ENCODE measurements at places on chromosomes 7 and 10. TPM values are rescaled to one million over a fixed set of nuclear protein-coding genes. Genes with fewer than 3 reads are reported as not detected.
A peak's percentile ranks its signal among the peaks of the same experiment; 100 is the strongest.

GRCh38 chr10:112775381-112775780 is 174.7 kb upstream of the TCF7L2 start:
- H3K27ac ChIP-seq, result no peak overlapping the region
- no peaks in the 10 kb centered on the region for H3K27me3 ChIP-seq
- H3K36me3 ChIP-seq, result no peaks in the 10 kb centered on the region
- DNase-seq, result peak; percentile 27
- no peak overlapping the region for H3K4me3 ChIP-seq

DNA sequence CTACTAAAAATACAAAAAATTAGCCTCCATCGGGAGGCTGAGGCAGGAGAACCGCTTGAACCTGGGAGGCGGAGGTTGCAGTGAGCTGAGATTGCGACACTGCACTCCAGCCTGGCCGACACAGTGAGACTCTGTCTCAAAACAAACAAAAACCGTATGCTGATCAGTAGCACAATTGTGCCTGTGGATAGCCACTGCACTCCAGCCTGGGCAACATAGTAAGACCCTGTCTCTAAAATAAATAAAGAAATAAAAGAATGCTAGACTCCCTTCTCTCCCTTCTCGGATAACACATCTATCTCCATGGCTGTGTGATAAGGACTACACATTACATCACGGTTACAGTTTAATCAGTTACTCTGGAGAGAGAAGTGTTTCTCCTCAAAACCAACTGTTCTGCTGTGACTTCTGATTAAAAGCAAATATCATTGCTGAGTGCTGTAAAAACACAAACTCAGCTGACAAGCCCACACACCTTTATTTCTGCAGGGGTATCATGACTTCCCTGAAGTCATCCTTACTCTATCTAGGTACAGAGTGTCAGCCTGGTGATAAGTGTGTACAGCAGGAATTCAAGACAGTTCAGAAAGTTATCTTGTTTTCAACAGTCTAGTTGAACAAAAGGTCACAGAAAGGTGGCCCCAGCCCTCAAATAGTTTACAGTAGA is 5.3 kb upstream of the ARHGAP19 start:
- H3K27me3 ChIP-seq, result no peaks in the 10 kb centered on the region
- no peak overlapping the region for H3K27ac ChIP-seq
- no peaks in the 10 kb centered on the region for H3K36me3 ChIP-seq
- H3K4me3 ChIP-seq, result no peak overlapping the region
- DNase-seq, result peak; percentile 27

GRCh38 chr7:29987811-29988317 is 1.7 kb downstream of the SCRN1 start:
- no peaks in the 10 kb centered on the region for H3K27me3 ChIP-seq
- H3K36me3 ChIP-seq, result no peaks in the 10 kb centered on the region
- H3K27ac ChIP-seq, result peak overlapping the region; percentile 93
- peak; percentile 89 for DNase-seq

DNA sequence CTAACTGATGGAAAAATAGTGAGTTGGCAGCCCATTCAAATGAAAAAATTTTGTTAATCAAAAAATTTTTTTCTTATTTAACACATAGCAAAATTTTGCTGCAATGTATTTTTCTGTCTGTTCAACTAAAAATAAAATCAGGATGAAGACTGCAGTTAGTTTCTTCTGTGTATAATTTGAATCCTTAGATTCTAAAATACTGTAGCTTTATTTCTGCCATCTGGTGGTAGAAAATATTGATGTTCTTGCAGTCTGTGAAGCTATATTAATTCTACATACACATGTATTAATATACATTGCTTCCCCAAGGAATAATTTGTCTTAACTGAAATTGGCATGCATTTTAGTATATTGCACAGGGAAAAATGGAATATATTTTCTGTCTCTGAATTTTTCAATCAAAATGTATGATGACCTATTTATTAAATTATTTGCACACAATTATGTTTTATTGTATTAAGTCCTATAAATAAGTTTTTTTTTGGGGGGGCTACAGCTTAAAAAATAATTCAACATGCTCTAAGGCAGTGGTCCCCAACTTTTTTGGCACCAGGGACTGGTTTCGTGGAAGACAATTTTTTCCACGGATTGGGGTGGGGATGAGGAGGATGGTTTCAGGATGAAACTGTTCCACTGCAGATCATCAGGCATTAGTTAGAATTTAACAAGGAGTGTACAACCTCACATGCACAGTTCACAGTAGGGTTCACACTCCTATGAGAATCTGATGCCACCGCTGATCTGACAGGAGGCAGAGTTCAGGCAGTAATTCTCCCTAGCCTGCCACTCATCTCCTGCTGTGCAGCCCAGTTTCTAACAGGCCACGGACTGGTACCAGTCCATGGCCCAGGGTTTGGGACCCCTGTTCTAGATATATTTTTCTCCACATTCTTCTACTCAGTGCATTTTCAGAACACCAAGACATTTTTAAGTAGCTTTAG is 119.4 kb downstream of the GNAT3 start:
- H3K27ac ChIP-seq, result no peak overlapping the region
- H3K36me3 ChIP-seq, result no peaks in the 10 kb centered on the region
- H3K4me1 ChIP-seq, result no peaks in the 10 kb centered on the region
- no peak overlapping the region for H3K4me3 ChIP-seq
- peak; percentile 26 for DNase-seq
- no peaks in the 10 kb centered on the region for H3K27me3 ChIP-seq

- H3K4me3 ChIP-seq, result no peak overlapping the region
- no peaks in the 10 kb centered on the region for H3K27me3 ChIP-seq
- H3K27ac ChIP-seq, result peak overlapping the region; percentile 50
- peaks cover 71% of the 10 kb centered on the region for H3K4me1 ChIP-seq
- no peak for DNase-seq
- peaks cover 38% of the 10 kb centered on the region for H3K36me3 ChIP-seq
These were observed 75.8 kb downstream of the ZMIZ1 start for GRCh38 chr10:79144351-79145173.

DNA sequence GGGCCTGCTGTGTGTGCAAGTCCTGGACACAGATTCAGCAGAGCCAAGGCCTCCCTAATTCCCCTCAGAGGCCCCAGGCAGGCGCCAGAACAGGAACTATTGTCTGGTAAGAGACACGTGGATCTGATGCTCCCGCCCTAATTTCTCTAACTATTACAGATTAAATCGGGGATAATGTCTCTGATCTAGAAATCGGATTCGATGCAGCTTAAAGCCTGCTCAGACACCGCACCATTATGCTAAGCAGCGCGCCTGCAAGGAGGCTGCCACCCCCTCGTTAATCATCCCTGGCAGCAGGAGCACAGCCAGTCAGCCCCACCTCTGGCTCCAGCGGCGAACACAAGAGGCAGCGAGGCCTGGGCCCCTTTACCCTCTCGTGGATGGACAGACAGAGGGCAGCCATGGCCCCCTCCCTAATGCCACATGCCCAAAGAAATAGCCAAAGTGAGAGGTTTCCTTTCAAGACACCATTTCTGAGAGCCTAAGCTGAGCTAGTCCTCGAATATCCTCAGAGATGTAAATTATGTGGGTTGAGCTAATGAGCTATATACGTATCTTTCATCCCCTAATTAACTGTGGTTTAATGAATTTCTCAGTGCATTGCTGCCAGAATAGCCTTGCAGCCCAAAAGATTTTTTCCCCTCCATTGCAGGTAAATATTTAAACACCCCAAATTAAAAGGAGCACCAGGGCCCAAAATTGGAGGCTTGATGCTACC is 122.1 kb downstream of the GRID1 start:
- no peaks in the 10 kb centered on the region for H3K4me1 ChIP-seq
- peak; percentile 12 for DNase-seq
- no peaks in the 10 kb centered on the region for H3K27me3 ChIP-seq
- no peak overlapping the region for H3K27ac ChIP-seq

DNA sequence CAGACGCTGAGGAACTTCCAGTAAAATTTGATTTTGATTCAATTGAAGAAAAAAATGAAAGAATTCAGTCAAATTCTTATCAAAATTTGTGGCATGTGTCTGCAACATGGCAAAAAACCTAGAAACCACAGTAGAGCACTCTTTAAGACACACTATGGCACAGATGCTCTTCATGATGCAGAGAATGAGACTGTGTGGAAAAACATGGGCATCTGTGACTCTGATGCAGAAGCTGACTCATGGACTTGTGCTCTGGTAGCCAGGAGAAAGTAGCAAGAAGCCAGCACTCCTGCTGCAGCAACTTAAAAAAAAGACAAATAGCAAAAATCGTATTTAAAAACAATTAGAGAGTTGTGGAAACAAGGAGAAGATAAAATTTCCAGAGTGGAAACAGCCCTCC is 8.9 kb upstream of the KCNK18 start:
- no peak overlapping the region for H3K27ac ChIP-seq
- no peaks in the 10 kb centered on the region for H3K4me1 ChIP-seq
- H3K4me3 ChIP-seq, result no peak overlapping the region
- H3K36me3 ChIP-seq, result no peaks in the 10 kb centered on the region
- no peak for DNase-seq
- no peaks in the 10 kb centered on the region for H3K27me3 ChIP-seq

DNA sequence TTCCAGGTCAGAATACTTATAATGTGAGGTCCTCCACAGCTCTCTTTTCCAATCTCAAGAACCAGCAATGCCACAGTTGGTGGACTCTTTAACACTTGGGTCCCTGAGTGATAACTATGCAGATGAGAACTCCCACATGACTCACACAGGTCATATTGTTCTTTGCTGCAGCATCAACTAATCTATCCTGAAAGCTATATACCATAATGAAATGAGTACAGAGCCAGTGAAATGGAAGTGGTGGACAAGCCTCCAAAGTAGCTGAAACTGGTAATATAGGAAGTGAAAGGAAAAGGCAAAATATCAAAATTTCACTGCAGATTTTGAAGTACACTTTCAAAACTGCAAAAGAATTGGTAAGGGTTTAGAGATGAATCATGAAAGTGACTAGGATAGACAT is 45.6 kb downstream of the SORCS1 start:
- H3K4me3 ChIP-seq, result no peak overlapping the region
- H3K27me3 ChIP-seq, result no peaks in the 10 kb centered on the region
- H3K27ac ChIP-seq, result no peak overlapping the region
- DNase-seq, result no peak
- H3K36me3 ChIP-seq, result no peaks in the 10 kb centered on the region

GRCh38 chr10:24210501-24210900 is 1.6 kb downstream of the KIAA1217 start:
- H3K36me3 ChIP-seq, result no peaks in the 10 kb centered on the region
- H3K4me1 ChIP-seq, result no peaks in the 10 kb centered on the region
- no peak overlapping the region for H3K27ac ChIP-seq
- no peaks in the 10 kb centered on the region for H3K27me3 ChIP-seq
- DNase-seq, result no peak

- H3K27ac ChIP-seq, result no peak overlapping the region
- DNase-seq, result peak; percentile 39
- H3K4me3 ChIP-seq, result no peak overlapping the region
- peaks cover 10% of the 10 kb centered on the region for H3K4me1 ChIP-seq
These were observed 32.9 kb downstream of the VOPP1 start for GRCh38 chr7:55539380-55539779.

- no peaks in the 10 kb centered on the region for H3K36me3 ChIP-seq
- H3K4me1 ChIP-seq, result peaks cover 6% of the 10 kb centered on the region
- H3K4me3 ChIP-seq, result no peak overlapping the region
These were observed 229.5 kb upstream of the FZD1 start for GRCh38 chr7:91034459-91035368.

- H3K4me3 ChIP-seq, result peak overlapping the region; percentile 47
- no peaks in the 10 kb centered on the region for H3K36me3 ChIP-seq
These were observed 2.0 kb downstream of the CYP26C1 start for GRCh38 chr10:93062514-93063143.

DNA sequence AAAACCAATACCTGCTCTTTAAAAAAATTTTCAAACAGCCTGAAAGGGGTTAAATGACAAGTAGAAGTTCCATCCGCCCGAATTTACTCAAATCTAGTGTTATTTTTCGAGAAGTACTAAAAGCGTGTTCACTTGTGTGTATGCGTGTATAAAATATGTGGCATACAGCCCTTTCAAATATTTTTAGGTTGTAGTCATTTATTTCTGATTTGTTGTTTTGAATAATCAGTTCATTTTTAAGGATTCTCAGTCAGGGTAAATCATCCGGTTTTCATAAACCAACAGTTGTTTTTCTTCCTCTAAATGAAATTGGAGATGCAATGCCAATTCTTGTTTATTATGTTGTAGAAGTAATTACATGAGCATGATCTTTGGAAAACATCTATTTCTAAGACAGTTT is 6.9 kb upstream of the SUN1 start:
- peak overlapping the region; percentile 77 for H3K27ac ChIP-seq
- H3K27me3 ChIP-seq, result no peaks in the 10 kb centered on the region
- H3K4me1 ChIP-seq, result peaks cover 17% of the 10 kb centered on the region
- H3K36me3 ChIP-seq, result peaks cover 9% of the 10 kb centered on the region

- H3K4me3 ChIP-seq, result no peak overlapping the region
- no peak for DNase-seq
These were observed 176.7 kb downstream of the EMX2 start for GRCh38 chr10:117718986-117719920.

DNA sequence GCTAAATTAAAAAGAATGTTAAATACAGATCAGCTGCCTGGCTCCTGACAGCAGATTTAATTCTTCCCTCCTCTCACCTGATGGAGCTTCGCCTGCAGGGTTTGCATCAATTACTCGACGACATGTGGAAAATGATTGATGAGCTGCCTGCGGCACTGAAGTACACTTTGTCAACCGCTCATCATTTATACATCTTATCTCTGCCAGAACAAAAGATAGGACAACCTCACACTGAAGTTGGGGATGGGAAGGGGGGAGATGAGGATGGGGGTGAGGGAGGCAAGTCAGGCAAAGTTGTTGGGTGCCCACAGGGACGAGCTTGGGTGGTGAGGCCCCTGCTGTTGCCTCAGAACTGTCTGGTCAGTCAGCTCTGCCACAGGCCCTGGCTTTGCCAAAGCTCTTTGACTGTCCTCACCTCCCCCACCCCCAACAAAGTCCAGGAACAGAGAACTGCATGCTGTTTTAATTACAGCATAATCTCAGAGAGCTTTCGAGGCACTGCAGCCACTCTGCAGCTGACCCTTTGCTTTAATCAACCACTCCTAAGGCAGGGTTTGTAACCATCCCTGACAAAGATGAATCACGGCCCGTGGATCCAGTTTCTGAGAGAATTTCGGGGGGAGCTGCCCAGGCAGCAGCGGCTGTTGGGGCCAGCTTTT is 702.3 kb downstream of the LRMDA start:
- H3K27ac ChIP-seq, result no peak overlapping the region
- H3K4me3 ChIP-seq, result no peak overlapping the region
- H3K4me1 ChIP-seq, result no peaks in the 10 kb centered on the region

GRCh38 chr7:37920849-37921805 is 687 bp downstream of the EPDR1 start:
- peaks cover 7% of the 10 kb centered on the region for H3K27me3 ChIP-seq
- no peaks in the 10 kb centered on the region for H3K4me1 ChIP-seq

- peaks cover 8% of the 10 kb centered on the region for H3K4me1 ChIP-seq
- H3K27me3 ChIP-seq, result peaks cover 10% of the 10 kb centered on the region
- peak; percentile 51 for DNase-seq
- peak overlapping the region; percentile 75 for H3K4me3 ChIP-seq
- peak overlapping the region; percentile 65 for H3K27ac ChIP-seq
These were observed 1.2 kb downstream of the DLG5 start for GRCh38 chr10:77925410-77925794.

OR9A2 gene
- total RNA-seq, result not detected

TDRD1 gene
- not detected for total RNA-seq

GRM3 gene
- total RNA-seq, result not detected

CNPY1 gene
- not detected for total RNA-seq

OPN4 gene
- not detected for total RNA-seq

HOXA11 gene
- not detected for total RNA-seq

DDC gene
- total RNA-seq, result not detected

All from fibroblast of lung (primary cell).